ENCODE measurements at places on chromosomes 6 and 20. TPM values are rescaled to one million over a fixed set of nuclear protein-coding genes. Genes with fewer than 3 reads are reported as not detected.

DNA sequence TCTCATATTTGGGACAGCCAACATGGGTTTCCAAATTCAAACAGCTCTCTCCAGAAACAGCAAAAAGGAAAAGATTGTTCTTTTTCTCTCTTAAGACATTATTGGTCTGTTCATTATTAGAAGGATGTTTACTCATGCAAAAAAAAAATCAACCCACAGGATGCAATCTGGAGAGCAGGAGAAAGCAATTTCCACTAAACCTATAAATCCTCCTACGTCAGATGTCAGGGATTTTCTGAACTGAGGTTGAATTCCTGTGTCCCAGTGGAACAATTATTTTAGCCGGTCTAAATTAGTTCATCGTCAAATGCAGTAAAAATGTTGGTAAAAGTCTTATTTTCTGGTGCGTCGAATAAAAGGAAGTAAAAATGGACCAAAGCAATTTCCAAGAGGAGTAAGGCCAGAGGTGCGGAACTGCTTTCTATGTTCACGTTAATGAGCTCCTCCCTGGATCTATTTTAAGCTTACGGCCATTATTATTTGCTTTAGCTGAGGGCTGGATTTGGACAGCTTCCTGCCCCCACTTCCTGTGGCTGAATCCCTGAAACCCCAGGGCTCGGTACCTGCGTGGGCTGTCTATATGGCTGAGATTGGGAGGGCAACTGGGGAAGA, at the start of gene GABRR1:
Gene GABRR1, minus strand, starts transcription at position 60 of the 612 bp plus-strand sequence. Its CDS starts 36 bp downstream, at position 24.
- no peaks in the 10 kb centered on the region for H3K36me3 ChIP-seq
- no peaks in the 10 kb centered on the region for H3K27me3 ChIP-seq
- H3K27ac ChIP-seq = no peak within 1 kb of the TSS
- H3K4me1 ChIP-seq = no peaks in the 10 kb centered on the region
- H3K4me3 ChIP-seq = no peak within 1 kb of the TSS

DNA sequence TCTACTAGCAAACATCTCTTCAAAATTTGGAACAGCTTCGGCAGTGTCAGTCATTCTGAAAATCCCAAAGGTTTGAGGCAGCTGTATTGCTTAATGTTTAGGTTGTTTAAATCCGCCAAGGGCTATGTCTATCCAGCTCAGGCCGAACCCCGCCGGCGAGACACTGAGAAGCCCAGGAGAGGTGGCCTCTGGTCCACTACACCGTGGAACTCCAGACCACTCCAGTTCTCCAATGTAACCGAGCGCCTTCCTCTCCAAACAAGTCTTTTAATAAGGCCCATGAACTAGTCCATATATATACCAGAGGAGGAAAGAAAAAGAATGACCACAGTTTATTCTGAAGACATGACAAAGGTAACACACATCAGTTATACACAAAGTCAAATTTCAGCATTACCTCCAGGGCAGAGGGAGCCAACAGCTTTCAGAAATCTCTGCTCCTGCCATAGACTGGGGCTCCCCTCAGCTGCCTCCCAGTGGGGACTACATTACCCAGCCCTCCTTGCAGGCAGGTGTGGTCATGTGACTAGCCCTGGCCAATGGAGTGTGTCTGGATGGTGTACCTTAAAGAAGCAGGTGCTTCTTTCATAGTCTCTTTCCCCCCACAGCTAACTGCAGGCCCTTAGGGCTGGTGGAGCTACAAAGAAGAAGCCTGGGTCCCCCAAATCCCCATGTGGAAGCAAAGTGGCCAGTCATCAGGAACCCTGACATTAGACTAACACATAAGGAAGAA, at the start of gene RAMACL:
Gene RAMACL, minus strand, starts transcription at position 255 of the 733 bp plus-strand sequence. Its CDS starts 201 bp downstream, at position 54.
- no peaks in the 10 kb centered on the region for H3K27me3 ChIP-seq
- H3K27ac ChIP-seq = no peak within 1 kb of the TSS
- no peak for DNase-seq
- peaks cover 38% of the 10 kb centered on the region for H3K4me1 ChIP-seq

IL17F gene
- not detected for total RNA-seq

- no peak overlapping the region for H3K27ac ChIP-seq
- no peaks in the 10 kb centered on the region for H3K36me3 ChIP-seq
- no peaks in the 10 kb centered on the region for H3K4me1 ChIP-seq
- no peak for DNase-seq
- H3K4me3 ChIP-seq = no peak overlapping the region
- no peaks in the 10 kb centered on the region for H3K27me3 ChIP-seq
Measured at GRCh38 chr6:165098165-165098564, 211.2 kb downstream of the C6orf118 start.

UBD gene
- 0.77 TPM for total RNA-seq

POPDC3 gene
- total RNA-seq = 0.57 TPM
